Stimulated activated CD8-positive, alpha-beta memory T cell treated with anti-CD3 and anti-CD28 coated beads, Interleukin-2, amount 100 ng/mL, for 48 hours (primary cell): ENCODE measurements at places on chromosomes 5 and 9.
A peak's percentile ranks its signal among the peaks of the same experiment; 100 is the strongest.

- DNase-seq = no peak
Measured at GRCh38 chr5:45533663-45534062, 162.5 kb downstream of the HCN1 start.

- DNase-seq = no peak
Measured at GRCh38 chr9:130972957-130973685, 34.1 kb upstream of the FIBCD1 start.

DNA sequence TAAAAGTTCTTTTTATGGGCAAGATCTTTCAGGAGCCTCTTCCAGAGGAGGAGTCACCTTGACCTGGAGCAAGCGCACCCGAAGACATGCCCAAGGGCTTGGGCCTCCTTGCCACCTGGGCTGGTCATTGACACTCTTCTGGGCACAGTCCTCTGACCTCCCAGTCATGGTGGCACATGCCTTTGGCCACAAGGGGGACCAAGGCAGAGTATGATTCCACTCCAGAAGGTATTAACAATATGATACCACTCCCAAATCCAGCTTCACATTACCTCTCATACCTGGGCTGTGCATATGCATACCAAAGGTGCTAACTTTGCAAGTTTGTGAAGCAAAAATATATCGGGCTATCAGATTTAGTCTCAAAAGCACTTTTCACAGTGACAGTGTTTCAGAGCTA, 84.6 kb downstream of the MAST4 start:
- no peak for DNase-seq

DNA sequence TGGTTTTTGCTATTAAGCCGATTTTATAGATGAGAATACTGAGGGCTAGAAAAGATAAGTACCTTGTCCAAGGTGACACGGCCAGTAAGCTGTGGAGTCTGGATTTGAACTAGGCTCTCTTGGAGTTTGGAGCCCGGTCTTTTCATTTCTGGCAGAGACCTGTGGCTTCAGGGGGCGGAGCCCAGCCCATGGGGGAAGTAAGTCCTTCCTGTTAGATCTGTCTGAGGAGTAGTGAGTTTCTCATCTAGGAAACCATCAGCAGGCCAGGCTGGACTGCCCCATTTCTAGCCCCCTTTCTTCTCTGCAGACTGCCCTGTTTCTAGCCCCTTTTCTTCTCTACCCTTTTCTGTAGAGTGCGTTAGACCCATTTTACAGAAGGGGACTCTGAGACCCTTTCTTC, 521 bp upstream of the PTGS1 start:
- no peak for DNase-seq

DNA sequence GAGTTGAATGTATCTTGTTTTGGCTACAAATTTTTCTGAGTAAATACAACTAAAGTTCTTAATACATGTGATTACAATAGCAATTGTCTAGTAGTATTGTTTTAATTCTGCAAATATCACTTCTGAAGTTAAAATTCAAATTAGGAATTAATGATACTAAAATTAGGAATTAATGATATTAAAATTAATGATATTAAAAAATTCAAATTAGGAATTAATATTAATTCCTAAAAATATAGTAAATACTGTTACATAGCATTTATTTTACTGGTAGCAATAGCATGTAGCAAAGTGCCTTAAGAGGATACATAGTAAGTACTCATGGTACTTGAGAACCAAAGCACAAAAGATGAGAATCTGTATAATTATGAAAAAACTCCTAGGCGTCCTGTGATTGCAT, 136.2 kb downstream of the DMXL1 start:
- DNase-seq = no peak

- DNase-seq = no peak
Measured at GRCh38 chr5:72067682-72068470, 39.4 kb upstream of the MAP1B start.

DNA sequence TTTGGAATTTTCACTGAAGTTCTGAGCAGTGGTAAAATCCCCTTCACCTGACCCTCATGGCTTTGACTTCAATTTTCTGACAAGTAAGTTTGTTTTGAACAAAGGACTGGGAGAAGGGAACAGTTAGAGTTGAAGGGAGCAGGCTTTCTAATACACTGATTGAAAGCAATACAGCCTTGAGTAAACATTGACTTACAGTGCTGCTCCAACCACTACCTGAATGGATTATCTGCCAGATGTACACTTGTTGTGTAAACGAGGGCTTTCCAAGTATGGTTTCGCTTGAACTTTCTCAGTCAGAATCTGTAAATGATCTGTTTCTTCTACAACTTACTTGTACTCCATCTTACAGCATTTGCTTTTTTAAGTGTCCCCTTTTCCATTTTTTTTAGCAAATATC, 1414.9 kb upstream of the NUDT12 start:
- no peak for DNase-seq

DNA sequence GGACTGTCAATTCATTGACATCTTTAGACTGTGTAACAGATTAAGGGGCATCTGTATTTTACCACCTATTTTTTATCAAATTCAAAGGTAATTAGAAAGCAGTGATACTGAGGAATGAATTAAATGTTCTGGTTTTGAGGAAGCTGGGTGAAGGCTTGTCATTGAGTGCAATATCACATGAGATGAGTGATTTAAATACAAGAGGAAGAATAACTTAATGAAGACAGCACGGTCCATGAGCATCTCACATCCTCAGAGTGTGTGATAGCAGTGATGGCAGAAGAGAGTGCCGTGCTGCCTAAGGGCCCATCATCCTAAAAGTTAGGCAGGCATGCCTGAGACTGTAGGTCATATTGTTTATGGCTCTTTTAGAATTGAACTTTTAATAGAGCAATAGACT, 263.3 kb downstream of the MAST4 start:
- DNase-seq = no peak

GRCh38 chr5:651296-652022, 39.3 kb downstream of the CEP72 start:
- no peak for DNase-seq

DNA sequence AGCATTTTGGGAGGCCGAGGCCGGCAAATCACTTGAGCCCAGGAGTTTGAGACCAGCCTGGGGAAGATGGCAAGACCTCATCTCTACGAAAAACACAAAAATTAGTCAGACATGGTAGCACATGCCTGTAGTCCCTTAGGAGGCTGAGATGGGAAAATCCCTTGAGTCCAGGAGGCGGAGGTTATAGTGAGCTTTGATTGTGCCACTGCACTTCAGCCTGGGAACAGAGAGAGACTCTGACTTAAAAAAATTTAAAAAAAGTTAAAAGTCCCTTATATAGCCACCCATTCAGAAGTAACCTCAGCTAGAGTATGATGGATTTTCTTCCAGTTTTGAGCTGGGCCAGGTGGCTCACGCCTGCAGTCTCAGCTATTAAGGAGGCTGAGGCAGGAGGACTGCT, 72.4 kb downstream of the UGCG start:
- DNase-seq = no peak

DNA sequence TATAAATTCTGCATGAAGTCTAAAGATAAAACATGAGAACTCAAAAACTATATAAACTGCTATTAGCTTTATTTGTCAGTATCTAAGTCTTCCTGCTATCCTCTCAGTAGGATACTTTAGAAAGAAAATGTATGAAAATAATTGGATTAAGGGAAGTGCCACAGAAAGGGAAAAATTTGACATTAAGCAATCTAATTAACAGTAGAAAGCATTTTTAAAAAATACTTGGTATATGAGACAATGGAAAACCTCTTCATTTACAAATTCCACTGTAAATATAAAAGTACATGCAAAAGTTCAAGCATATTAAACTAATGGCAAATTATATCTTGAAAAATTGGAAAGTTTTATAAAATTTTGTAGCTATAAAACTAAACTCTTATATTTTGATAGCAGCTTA, 518.6 kb upstream of the NUDT12 start:
- no peak for DNase-seq

DNA sequence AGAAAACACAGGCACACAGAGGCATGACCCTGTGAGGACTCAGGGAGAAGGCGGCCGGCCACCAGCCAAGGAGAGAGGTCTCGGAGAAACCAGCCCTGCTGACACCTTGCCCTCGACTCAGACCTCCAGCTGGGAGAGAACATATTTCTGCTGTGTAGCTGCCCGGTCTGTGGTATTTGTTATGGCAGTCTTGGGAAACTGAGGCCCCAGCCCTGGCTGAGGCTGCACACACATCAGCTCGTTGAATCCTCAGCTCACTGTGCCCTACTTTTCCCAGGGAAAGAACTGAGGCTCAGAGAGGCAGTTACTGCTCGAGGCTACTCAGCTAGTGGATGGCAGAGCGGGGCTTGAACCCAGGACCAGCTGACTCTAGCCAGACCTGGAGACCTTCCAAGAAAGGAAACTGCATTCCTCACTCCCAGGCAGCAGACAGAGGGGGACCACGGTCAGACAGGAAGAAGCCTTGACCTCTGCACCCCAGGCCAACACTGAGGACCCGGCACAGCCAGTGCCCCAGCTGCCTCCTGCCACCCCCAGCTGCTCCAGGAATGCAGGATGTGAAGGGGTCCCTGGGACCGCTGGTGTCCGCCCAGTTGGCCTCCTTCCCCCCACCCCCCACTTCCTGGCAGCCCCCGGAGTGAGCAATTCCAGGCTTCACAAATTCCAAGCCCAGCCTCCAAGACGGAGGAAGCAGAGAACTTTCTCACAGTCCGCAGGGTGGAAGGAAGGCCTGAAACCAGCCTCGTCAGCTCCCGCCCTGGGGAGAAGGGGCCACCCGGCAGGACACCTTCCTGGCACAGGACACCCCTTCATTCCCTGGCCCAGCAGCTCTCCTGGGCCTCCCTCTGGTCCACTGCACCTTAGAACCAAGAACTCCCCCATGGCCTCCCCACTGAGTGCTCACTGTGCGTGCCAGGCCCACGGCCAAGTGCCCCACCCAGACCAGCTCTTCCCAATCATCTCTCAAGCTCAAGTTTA, 69.9 kb downstream of the LRSAM1 start:
- DNase-seq = no peak

DNA sequence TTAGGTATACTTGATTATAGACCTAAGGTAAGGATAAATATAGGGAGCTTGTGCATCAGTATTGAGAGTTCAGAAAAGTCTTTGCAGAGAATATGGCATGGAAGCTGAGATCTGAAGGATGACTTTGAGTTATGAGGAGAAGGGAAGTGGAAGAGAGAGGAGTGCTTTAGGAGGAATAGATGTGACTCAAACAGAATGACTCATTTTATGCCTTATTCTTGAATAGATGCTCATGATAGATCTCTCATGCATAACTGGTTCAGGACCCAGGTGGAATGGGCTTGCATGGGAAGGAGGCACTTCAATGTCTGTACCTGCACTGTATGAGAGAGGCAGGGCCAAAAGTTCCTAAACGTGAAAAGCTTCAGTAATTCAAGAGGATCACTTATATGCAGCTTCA, 103.3 kb downstream of the CWC27 start:
- DNase-seq = no peak

GRCh38 chr9:99411479-99412115, 189.5 kb downstream of the SEC61B start:
- no peak for DNase-seq

DNA sequence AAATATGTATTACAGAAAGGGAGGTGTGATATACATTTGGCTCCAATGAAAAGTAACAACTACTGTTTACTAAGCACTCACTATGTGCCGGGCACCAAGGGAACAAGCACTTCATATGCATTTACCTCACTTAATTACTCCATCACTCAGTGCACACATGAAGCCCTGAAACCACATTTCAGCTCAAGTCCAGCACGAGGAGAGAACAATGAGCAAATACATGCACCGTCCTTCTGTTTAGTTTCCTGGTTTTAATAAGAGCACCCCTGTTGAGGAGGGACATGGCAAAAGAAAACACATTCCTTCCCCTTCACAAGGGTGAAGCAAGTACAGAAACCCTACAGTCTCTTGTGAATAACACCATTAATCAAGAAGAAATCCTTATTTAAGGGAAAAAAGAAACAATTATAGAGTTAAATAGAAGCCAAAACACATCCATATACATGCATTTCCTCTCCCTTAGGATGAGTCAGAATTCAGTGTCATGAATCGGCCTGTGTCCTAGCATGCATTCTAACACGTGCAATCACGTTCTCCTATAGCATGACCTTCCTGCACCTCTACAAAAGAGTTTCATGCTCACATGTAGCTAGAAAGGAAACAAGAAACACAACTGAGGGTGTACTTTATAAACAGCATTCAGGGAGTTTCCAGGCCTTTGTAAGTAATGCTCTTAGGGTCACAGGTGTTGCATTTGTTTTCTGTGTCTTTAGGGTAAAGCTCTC, 411.6 kb downstream of the BNC2 start:
- no peak for DNase-seq

DNA sequence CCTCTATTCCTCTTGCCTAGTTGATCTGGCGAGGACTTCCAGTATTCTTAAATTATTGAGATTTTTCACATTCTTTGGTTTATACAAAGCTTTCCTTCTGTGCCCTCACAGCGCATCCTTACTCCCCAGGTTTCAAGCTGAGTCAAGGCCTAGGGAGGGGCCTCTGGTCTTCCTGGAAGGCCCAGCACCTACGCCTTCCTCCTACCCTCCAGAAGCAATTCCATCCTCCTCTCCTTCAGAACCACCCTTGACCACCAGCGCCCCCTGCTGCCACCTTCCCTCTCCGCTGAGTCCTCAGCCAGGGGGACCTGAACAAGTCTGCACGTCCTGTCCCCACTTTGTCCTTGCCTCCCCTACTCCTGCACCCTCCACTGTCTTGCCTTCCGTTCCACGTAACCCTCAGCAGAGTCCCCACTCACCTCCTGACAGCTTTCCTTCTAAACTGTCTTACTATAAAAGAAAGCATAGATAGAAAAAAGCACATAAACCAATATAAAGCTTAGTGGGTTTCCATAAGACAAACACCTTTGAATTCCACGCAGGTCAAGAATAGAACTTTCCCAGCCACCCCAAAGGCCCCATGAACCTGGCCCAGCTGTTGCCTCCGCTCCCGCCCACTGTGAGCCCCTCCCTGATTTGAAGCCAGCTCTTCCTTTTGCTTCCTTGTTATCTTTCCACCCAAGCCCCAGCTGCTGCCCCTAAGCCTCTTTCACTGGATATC, 63.0 kb upstream of the CTSL start:
- peak; percentile 69 for DNase-seq

DNA sequence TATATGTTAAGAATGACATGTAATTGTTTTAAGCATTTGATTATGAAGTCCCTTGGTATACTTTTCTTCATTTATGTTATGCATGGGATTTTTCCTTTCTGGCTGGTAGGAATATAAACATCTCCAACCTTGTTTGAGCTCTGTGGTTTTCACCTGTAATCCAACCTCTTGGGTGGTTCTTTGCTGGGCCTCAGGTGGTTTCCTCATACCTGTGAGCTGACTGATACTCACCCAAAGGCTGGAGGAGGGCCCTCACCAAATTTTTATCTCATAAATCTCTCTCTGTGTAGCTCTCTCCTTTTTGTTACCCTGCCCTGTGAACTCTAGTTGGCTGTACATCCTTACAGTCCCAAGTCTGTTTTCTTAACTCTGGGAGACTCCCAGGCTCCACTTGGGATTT, 39.8 kb upstream of the C6 start:
- DNase-seq = no peak

DNA sequence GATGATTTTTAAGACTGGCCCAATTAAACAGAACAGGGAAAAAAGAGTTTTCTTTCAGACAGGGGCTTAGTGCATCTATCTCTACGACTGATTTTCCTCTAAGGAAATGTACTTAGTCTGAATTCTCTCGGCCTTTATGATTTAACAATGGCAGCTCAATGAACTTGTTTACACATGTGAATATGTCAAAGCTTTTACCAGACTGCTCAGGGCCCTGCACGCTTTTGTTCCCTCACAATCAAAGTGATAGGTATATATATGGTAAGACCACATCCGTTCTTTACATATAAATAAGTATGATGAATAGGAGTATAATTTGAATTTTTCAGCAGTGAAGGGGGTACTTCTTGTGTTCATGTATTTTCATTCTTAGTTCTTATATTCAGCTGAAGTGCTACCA, 27.6 kb downstream of the LEAP2 start:
- no peak for DNase-seq

GRCh38 chr5:91864962-91865361, 481.8 kb upstream of the ARRDC3 start:
- DNase-seq = no peak
